ENCODE measurements at places on chromosomes 2 and 18.

- DNase-seq = no peak
Measured at GRCh38 chr2:168916331-168916675, 15.2 kb downstream of the G6PC2 start.

- no peak for DNase-seq
Measured at GRCh38 chr2:121555008-121555407, 24.3 kb downstream of the RNU4ATAC start.

DNA sequence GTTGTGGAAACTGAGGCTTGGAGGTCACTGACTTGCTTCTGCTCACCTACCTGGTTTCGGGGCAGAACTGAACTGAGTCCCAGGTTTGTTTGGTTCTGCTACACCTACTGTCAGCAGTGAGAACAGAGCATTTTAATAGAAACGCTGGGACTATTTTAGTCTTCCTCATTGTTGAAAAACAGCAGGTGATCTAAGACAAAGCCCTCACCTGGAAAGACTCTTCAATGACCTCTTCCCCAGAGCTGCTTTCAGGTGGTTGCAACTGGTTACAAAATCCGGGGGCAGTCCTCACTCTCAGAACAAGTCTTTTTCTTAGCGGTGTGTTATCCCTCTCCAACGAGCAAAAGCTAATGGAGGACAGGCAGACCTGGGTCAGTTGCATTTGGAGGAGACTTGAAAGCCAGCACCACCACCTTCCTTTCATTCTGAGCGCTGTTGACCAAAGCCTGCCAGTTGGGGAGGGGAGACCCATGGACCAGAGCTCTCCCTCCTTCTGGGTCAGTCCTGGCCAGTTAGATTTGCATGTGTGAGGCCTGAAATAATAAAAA lies 217.0 kb downstream of the NCK2 start:
- DNase-seq = no peak

DNA sequence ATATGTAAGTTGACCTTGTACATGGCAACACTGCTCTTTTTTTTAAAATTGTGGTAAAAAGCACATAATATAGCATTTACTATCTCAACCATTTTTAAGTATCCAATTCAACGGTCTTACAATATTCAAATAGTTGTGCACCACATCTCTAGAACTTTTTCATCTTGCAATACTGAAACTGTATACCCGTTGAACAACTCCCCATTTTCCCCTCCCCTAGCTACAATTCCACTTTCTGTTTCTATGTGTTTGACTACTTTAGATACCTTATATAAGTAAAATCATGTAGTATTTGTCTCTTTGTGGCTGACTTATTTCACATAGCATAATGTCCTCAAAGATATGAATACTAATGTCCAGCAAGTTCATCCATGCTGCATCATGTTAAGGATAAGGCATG lies 452.1 kb downstream of the TXNL1 start:
- DNase-seq = no peak

GRCh38 chr2:144890828-144891227 lies 370.9 kb upstream of the ZEB2 start:
- peak; percentile 3 for DNase-seq

GRCh38 chr2:199977984-199978415 lies 22.6 kb downstream of the MAIP1 start:
- peak; percentile 66 for DNase-seq

DNA sequence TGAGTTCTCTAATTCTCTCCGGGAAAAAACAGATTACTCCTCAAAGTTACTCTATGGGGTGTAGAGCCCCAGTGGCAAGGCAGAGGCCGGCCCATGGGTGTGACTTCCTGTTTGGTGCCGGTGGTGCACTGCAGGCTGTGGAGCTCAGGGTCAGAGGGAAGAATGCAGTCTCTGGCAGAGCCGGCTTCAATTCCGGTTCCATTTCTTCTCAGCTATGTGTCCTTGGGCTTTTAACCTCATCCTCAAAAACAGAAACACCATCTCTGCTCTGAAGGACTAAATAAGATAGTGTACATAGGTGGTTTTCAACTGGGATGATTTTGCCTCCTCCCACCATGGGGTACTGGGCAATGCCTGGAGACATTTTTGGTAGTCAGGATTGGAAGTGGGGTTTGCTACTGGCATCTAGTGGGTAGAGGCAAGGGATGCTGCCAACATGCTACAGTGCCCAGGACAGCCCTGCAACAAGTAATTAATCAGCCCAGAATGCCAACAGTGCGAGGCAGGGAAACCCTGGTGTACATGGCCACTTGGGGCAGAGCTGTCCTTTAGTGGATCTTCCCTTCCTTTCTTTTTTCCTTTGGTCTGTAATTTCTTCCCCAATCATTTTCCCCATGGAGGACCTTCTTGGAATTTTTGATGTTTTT lies 81.2 kb downstream of the INSIG2 start:
- DNase-seq = no peak

- no peak for DNase-seq
Measured at GRCh38 chr2:216352653-216353270, 19.5 kb downstream of the MARCHF4 start.

DNA sequence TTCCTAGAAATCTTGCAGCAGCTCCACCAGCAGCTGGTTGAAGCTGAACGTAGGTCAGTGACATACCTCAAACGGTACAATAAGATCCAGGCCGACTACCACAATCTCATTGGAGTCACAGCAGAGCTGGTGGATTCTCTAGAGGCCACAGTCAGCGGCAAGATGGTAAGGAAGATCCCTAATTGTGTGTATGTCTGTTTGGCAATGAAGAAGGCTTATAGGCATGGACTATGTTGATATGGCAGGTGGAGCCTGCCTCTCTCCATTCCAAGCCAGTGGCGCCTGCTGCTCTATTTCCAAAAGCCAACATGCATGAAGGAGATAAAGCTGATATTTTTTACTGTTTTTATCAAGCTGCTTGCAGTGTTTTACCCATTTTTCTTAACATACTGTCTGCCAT lies 36.8 kb downstream of the ARMC9 start:
- no peak for DNase-seq

DNA sequence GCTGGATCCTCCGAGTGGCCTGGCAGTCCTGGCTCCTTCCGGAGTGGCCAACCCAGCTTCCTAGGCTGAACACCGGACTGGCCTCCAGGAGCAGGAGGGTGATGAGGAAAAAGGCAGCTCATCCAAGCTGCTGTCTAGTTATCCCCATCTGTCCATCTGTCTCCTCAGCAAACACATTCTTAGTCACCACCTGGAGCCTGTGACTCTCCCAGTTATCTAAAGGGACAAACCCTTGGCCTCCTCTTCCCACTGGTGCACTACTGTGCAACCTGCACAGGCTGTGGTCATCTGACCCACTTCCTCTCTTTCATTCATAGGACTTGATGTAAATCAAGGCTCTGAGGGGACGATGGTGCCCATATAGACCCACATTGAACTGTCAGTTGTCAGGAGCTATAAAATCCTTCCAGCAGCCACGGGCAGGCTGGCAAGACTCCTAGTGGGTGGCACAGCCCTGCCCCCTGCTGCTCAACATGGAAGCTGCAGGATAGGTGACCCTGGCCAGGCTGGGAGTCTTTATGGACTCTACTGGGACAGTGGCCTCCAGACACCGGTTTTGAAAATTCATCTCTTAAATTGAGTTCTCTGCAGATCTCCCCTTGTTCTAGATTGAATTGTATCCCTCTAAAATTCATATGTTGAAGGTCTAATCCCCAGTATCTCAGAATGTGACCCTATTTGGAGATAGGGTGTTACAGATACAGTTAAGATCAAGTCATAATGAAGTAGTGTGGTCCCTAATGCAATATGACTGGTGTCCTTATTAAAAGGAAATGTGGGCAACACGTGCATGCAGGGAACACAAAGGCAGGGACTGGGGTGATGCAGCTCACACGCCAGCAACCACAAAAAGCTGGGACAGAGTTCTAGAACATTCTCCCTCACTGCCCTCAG lies 29.3 kb upstream of the DUSP2 start:
- DNase-seq = no peak

- DNase-seq = no peak
Measured at GRCh38 chr18:62183578-62184195, 3.2 kb downstream of the PIGN start.

GRCh38 chr2:101850450-101850849 lies 141.3 kb upstream of the IL1R2 start:
- peak; percentile 49 for DNase-seq

- DNase-seq = no peak
Measured at GRCh38 chr2:134212746-134213145, 41.1 kb upstream of the MGAT5 start.

GRCh38 chr2:30636311-30636710 lies 170.9 kb downstream of the CAPN13 start:
- no peak for DNase-seq

GRCh38 chr2:15788830-15789229 lies 151.5 kb upstream of the MYCN start:
- no peak for DNase-seq

DNA sequence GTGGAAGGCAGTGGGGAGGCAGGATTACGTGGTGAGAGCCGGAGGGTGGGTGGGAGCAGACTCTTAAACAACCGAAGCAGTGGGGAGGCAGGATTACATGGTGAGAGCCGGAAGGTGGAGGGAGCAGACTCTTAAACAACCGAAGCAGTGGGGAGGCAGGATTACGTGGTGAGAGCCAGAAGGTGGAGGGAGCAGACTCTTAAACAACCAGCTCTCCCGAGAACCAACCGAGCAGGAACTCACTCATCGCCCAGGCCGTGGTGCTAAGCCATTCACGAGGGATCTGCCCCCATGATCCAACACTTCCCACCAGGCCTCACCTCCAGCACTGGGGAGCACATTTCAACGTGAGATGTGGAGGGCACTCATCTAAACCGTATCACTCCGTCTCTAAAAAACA lies 87.7 kb downstream of the RTP5 start:
- DNase-seq = no peak

DNA sequence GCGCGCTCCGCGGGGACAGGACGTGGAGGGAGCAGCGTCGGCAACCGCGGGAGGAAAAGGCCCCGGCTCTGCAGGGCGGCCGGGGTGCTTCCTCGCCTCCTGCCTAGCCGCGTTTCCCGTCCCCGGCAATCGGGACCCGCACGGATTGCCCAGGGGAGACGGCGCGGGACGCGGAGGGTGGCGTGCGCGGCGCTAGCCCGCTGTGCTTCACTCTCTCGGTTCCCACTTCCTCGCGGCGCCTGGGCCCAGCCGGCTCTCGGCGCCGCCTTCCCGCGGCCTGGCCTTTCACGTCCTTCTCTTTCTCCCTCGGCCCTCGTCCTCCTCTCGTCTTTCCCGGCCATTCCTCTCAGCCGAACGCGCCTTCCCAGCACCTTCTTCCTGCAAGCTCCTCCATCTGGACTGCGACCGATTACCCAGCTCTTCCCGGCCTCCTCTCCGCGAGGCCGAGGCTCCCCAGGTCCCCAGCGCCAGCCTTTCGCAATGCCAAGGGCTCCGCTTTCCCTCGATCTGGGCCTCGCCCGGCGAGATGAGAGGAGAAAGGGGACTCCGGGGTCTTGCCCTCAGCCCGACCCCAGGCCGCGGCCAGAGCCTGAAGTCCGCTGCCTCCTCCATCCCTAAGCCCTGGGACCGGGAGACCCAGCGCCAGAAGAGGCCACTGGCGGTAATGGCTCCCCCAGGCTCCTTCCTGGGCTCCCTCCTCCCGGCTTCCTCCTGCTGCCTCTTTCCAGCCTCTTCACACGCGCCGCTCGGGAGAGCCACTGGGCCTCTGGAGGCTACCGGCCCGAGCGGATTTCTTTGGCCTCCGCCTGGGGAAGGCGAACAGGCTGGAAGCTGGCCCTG lies 34.3 kb upstream of the ATP6V1B1 start:
- DNase-seq = no peak

DNA sequence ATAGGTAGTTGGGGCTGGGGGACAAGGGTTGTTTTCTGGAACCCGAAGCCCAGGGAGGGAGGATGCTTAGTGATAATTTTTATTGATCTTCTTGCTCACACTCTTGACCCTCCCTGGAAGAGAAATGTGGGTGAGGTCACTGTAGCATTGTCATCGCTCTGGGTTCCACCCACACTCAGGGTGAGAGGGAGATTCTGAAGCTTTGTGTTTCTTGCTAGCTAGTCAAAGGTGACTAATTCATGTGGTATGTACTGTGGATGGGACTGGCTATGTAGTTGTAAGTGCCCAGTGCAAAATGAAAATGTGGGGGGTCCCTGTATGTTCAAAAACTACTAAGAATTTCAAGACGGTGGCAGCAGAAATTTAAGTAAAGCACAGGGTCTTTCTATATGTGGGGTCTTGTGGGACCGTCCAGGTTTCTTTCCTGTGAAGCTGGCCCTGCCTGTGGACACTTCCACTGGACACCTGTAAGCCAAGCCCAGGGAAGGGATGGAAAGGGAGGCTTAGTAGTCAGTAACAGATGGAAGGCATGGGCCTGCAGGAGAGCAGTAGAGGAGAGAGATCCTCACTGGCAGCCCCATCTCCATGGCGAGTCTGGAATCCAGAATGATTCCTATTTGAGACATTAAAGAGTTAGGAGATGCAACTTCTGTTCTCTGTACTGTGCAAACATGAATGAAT lies 35.0 kb downstream of the TSN start:
- DNase-seq = peak; percentile 78

- no peak for DNase-seq
Measured at GRCh38 chr18:78405763-78406162, 573.9 kb upstream of the SALL3 start.

DNA sequence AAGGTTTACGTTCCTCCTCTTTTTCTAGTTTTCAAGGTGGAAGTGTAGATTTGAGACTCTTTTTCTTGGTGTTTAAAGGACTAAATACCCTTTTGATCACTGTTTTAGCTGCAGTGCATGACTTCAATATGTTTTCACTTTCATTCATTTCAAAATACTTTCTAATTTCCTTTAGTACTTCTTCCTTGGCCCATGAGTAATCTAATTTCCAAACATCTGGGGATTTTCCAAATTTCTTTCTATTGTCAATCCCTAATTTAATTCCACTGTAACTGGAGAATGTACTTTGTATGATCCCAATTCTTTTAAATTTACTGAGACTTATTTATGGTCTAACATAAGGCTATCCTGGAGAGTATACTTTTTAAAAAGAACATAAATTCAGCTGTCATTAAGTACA lies 3.8 kb upstream of the RHBDD1 start:
- no peak for DNase-seq
